ENCODE measurements at places on chromosomes 16 and 17.

GRCh38 chr17:16975744-16976625 lies 4.1 kb upstream of the TNFRSF13B start:
- no peak for DNase-seq

- no peak for DNase-seq
These were observed 28.3 kb downstream of the STH start for GRCh38 chr17:46027048-46027975.

GRCh38 chr17:1244606-1245012 lies 25.6 kb upstream of the BHLHA9 start:
- no peak for DNase-seq

DNA sequence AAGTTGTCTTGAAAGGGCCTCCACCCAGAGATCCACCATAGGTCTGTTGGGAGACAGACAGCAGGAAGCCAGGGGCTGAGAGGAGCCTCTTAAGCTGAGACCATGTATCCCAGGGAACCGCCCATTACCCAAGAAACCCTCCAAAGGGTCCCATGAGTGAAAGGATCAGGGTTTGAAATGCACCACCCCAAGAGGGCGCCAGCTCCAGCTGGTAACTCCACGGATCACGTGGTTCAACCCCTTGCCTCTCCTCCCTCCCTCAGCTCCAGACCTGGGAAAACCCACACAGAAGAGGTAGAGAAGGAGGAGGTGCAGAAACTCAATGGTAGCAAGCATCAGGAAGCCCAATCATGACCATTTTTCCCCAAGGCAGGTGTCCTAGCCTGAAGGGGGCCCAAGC lies 148.7 kb downstream of the AIPL1 start:
- no peak for DNase-seq

GRCh38 chr16:35492225-35492624 lies 2032.8 kb downstream of the TP53TG3F start:
- no peak for DNase-seq

DNA sequence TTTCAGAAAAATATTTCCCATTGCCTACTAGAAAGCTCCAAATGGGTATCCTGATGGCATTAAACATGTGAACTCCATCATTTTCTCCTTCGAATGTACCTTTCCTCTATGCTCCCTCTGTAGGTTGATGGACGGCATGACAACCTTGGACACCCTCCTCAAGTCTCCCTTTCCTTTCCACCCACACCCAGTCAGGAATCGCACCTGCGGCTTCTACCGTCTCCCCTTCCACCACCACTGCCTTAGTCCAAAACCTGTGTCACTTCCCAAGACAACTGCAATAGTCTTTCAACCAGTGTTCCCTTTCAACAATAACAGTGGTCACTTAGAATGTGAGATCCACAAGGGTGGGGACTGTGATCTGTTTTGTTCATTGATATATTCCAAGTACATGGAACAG lies 233.1 kb upstream of the AXIN2 start:
- DNase-seq = peak; percentile 28

- no peak for DNase-seq
These were observed 4.9 kb upstream of the ACTG1 start for GRCh38 chr17:81517339-81518112.

DNA sequence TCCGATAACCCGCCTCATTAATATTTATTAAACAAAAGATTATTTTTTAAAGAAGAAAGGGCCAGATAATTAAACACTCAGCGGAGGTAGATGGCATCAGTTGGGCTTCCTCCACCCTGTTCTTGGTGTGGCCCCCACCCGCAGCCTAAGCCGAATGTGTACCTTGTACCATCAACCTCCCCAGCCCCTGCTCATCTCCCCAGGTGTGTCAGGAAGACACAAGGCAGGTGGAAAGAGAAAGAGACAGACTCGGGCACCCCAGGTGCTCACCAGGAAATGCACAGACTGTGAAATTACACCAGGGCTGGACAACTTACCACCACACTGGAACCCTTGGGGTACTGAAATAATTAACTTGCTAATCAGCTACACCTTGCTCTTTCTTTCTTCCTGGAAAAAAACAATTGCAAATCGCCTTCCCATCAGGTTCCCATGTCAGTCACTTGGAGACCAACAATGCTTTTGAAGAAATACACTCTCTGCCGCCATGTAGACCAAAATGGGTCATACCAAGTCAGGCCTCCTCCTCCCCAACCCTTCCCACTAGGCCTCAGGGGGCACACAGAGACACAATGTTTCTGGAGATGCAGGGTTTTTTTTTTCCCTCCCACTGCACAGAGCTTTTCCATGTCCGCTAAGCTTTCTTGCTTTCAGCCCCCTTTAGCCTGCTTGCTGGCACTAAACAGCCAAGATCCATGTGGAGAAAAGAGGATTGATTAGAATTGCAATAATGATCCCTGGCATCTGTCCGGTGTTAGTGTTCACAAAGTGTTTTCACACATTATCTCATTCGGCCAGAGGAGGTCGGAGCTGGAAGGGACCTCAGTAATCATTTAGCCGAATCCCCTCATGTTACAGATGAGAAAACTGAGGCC lies 8.6 kb upstream of the LHX1 start:
- DNase-seq = no peak

DNA sequence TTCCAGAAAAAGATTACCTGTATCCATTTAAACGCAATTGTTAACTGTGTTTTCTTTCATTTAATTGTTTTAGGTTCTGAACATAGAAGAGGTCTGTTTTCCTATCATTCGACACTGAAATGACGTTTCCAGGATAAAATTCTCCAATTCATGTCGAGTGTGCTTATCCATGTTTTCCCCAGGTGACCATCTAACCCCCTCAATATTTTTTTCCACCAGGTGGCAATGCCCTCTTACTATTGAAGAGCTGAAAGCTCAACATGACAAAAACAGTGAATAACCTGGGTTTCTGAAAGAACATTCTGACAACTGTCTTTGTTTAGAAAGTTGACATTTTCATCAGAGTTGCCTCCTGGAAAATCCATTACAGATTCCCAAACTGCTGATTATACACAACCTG lies 948.7 kb downstream of the KCNJ2 start:
- DNase-seq = no peak

DNA sequence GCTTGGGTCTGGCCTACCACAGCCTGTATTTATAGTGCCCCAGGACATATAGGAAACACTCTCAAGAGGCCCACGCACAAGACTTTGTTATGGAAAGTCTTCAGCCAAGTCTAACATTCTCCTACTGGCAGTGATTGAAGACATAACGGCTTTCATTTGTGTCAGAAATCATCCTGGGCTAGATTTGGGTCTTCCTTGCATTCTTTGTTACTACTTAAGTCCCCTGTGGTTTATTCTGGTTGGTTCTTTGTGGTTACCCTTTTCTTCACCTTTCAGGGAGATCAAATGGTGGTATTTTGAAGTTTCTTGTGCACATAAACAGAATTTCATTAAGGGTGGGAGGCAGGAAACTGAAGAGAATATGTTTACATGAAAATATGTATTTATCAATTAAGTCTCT lies 37.7 kb downstream of the REXO5 start:
- DNase-seq = no peak

DNA sequence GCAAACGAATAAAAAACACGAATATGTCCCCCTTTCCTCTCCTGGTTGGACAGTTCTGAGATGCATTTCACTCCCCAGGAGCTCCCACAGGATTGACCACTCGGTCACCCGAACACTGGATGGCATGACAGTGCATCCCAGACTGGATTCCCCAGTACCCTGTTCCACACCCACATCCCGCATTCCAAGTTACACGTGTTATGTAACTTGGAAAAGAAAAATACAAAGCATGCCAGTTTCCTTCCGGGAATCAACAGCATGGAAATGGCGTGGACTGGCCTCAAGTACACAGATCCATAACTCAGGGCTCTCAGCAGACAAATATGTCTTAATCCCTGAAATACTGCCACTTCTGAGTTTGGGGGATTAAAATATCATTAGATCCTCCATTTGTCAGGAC lies 12.6 kb upstream of the KLHL36 start:
- no peak for DNase-seq

DNA sequence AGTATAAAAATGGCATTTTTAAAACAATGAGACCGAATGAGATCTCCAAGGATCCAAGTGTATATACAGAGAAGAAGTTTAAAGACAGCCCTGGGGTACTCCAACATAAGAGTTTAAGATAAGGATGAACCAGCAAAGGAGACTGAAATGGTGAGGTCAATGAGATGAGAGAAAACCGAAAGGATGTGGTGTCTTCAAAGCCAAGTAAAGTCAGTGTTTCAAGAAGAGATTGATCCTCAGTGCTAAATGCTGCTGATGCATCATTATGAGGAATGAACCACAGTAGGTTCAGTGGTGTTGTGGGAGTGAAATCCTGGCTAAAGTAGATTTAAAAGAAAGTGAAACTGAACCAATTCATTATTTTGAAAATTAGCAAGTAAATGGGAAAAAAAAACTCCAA lies 38.1 kb upstream of the NLK start:
- no peak for DNase-seq

- DNase-seq = no peak
These were observed 2.6 kb upstream of the N4BP1 start for GRCh38 chr16:48612611-48613010.

- no peak for DNase-seq
These were observed 504.6 kb downstream of the HS3ST4 start for GRCh38 chr16:26196310-26196709.

GRCh38 chr17:40548982-40549685 lies 16.1 kb downstream of the CCR7 start:
- DNase-seq = peak; percentile 90

DNA sequence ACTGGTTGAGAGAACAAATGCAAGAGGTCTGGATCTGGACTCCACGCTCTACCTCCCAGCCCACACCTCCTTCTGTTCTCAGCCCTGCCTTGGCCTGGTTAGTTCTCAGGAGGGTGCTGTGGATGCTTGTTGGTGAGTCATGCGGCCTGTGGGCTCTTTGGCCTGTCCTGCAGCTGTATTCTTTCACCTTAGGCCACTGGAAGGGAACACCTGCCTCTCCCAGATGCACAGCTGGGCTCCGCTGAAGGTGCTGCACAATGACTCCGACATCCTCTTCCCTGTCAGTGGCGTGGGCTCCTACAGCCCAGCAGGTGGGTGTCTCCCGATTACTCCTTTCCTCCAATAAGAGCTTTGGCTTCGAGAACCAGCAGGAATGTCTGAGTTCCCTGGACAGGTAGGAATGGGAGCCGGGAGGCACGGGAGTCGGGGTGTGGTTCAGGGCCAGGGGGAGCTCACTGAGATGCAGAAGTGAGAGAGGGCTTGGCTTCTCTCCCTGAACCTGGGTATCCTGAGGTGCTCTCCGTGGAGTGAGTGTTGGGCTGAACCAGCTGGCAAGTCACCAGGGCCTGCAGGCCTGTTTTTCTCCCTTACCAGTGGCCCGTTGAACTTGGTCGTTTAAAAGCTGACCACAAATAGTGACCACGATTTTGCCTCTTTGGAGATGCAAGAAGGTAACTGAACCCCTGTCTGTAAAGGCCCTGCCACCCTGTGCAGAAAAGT lies 85.0 kb downstream of the SNX29 start:
- peak; percentile 10 for DNase-seq

DNA sequence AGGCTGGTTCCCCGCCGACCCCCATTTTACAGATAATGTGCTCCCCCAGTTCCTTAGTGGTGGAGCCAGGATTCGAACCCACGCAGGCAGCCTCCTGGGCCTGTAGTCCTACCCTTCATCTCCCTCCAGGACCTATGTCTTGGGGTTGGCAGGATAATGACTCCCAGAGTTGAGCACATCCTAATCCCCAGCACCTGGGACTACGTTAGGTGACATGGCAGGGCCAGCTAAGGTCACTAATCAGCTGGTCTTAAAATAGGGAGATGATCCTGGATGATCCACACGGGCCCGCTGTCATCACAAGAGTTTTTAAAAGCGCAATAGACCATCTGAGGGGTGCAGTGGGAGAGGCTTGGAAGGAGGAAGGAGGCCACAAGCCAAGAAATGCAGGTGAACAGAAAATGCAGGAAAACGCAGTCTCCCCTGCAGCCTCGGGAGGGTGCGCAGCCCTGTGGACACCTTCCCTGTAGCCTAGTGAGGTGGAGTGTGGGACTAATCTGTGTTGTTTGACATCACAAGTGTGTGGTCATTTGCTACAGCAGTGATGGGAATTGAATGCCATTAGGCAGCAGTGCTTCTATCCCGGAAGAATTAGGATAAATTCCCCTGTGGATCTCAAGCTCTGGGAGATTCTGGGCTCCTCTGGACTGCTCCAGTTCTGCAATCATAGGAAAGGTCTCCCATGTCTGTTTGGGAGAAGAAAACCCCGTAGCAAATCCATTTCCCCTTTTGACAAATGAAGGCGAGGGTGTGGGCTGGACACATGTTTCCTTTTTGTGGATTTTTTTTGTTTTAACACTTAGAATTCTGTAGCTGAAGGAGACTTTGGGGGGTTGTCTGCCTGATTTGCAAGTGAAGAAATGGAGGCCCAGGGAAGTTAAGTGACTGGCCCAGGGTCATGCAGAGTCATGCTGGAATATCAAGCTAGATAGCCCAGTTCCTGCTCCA lies 297.7 kb downstream of the SEC14L1 start:
- no peak for DNase-seq

Data from HCEC 1CT (cell line).